ENCODE measurements at places on chromosomes 16 and 17.

DNA sequence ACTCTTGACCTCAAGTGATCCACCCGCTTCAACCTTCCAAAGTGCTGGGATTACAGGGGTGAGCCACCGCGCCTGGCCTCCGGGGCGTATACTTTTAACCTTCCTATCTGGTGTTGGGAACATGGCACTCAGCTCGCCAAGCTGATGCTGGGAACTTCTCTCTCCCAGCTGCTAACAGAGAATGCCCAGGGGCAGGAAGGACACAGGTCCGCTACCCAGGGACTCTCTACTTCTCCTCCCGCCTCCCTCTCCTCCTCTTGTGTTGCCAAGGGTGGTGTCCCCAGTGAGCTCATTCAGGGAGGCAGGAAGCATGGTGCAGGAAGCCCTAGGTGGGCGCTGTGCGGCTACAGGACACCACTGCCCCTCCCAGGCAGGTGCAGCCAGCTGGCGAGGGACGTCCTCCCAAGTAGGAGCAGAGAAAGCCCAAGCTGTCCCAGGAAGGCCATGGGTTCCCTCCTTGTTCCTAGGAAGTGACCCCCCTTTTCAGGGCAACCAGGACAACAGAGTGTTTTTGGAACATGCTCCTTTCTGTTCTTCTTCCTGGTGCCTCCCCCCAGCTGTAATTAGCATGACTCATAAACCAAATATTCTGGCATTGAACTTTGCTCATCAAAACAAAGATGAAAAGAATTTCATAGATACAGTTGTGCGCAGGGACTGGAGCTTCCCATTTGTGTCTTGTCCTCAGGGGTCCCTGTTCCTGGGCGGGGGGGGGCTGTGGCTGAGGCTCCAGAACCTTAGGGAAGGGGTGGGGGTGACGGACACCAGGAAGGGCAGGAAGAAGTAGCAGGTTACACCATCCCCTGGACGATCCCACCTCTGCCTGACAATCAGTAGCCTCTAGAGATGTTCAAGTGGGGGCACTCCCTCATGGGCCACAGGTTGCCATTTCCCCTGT lies 2.7 kb downstream of the C1QTNF1 start:
- DNase-seq = no peak

- DNase-seq = no peak
Observed at GRCh38 chr17:49762151-49762941, 1.6 kb downstream of the FAM117A start.

GRCh38 chr17:70190959-70191805 lies 21.9 kb downstream of the KCNJ2 start:
- DNase-seq = no peak

- DNase-seq = no peak
Observed at GRCh38 chr17:65599650-65600049, 38.2 kb upstream of the AXIN2 start.

GRCh38 chr16:71954699-71955195 lies 45.5 kb downstream of the PKD1L3 start:
- DNase-seq = no peak

- DNase-seq = no peak
Observed at GRCh38 chr17:80937462-80938381, 53.9 kb upstream of the CHMP6 start.

DNA sequence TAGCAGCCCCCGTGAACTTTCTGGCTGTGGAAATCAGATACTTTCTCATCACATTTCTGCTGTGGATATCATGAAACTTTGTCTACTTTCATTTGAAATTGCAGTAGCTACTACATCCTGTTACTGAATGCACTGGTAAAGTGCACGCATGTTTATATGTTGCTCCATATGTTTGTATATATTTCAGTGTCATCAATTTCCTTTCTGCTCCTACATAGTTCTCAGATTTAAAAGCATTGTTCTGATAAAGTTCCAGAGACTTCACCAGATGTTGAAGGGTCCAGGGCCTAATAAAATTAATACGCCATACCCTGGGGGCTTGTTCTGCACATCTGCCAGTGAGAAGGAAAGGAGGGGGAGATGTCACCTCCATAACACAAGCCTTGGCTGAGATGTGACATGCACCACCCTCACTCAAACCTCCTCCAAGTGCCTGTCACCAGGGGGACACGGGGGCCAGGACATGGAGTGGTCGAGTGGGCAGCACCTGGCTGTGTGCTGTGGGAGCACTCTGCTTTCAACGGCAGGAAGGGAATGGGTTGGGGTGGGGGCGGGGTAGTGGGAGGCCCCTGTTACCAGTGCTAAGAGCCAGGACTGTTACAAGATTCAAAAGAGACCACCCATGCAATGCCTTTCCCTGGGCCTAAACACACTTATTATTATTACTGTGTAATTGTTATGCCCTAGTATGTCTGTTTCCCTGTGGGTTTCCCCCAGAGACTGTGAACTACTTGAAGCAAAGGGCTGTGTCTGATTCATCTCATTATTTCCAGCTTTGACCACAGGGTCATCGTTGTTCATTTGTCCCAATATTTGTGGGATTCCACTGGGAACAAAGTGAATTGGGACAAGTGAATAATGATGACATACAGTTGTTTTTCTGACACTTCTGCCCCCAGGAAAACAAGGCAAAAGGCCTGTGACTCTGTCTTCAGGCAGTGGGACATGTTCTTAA lies 193.4 kb downstream of the FOXL1 start:
- no peak for DNase-seq

- no peak for DNase-seq
Observed at GRCh38 chr17:37541880-37542660, 52.4 kb downstream of the DUSP14 start.

- DNase-seq = peak; percentile 91
Observed at GRCh38 chr17:7841915-7842379, 7.9 kb downstream of the KDM6B start.

GRCh38 chr17:76179496-76180467 lies 38.7 kb upstream of the FOXJ1 start:
- no peak for DNase-seq

DNA sequence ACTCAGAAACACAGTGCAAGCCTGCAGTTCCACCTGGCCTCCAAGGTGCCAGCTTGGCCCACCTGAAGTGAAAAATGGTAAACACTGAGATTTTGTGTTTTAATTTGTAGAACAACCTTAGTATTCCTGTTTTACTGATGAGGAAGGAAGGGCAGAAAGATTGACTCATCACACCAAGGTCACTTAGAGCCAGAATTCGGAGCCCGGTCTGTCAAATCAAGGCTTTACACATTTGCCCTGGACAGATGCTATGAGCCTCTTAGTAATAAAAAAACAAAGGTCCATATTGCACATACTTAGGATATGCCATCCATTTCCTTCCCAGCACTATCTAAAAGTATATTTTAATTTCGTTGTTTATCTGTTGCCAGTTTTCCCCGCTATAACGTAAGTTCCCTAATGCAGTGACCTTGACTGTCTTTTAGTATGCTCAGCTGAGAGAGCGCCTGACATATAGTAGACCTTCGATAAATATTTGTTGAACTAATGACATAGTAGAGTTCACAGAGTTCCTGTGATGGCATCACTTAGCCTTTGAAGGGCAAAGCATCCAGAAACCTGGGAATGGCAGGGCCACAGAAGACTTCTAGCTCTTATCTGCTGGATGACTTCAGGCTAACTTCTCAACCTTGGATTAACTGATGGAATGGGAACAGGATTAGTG lies 7.2 kb upstream of the TBKBP1 start:
- no peak for DNase-seq

DNA sequence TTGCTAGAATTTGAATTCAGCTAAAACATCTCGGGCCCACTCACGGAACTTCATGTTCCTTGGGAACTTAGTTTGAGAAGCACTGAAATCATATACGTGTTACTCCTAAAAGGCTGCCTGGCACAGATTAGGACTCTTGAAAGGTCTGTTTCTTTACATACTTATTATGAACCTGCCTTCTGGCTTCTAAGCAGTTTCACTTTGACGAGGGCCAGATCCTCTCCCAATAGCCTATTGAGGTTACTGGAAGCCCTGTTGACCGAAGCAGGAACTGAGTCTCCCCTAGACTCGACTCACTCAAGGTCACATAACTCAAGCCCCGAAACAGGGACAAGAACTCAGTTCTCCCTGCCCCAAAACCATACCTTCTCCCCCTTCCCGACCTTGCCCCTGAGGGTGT lies 121.9 kb upstream of the PLCG2 start:
- no peak for DNase-seq

GRCh38 chr16:11088831-11089230 lies 144.5 kb downstream of the CLEC16A start:
- no peak for DNase-seq

GRCh38 chr16:50274326-50275097 lies 8.2 kb downstream of the ADCY7 start:
- DNase-seq = no peak

DNA sequence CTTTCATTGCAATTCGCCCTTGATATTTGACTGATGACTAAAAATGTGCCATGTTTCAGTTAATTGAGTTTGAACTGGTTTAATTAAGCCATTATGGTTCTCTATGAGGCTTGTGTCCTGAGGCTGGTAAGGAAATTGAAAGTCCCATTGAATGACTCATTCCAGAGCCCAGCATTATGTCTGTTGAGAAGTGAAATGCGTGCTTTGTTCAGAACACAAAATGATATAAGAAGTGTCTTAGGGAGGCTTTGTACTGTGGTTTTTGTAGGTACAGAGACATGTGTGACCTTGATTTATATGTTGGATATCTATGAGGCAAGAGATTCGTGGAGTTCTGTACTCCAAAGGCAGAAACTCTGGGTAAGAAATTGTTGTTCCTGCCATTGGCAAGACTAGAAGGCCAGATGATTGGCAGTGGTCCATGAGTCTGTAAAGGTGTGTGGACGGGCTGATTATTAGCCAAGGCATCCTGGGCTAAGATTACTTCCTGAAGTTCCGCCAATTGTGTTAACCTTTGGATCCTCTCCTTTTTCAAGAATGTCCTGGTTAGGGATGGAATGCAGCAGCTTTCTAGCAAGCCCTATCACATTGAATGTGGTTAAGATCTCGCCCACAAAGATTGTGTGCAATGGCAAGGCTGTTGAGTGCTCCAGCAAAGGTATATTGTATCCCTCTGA lies 103.7 kb downstream of the NPIPB5 start:
- no peak for DNase-seq

GRCh38 chr17:7250695-7251627 lies 573 bp downstream of the CTDNEP1 start:
- no peak for DNase-seq

- DNase-seq = no peak
Observed at GRCh38 chr17:9900784-9901183, 4.3 kb downstream of the RCVRN start.

- DNase-seq = peak; percentile 70
Observed at GRCh38 chr17:82213251-82214011, 789 bp upstream of the CCDC57 start.

- DNase-seq = no peak
Observed at GRCh38 chr16:74951681-74952080, 33.2 kb downstream of the WDR59 start.

GRCh38 chr17:549177-550040 lies 165.2 kb downstream of the VPS53 start:
- no peak for DNase-seq

GRCh38 chr17:65418622-65419021 lies 142.8 kb downstream of the AXIN2 start:
- DNase-seq = no peak
